B cell (primary cell): ENCODE measurements at places on chromosomes 6 and 20. TPM values are rescaled to one million over a fixed set of nuclear protein-coding genes. Genes with fewer than 3 reads are reported as not detected.
A peak's percentile ranks its signal among the peaks of the same experiment; 100 is the strongest.

- no peaks in the 10 kb centered on the region for H3K36me3 ChIP-seq
- H3K27ac ChIP-seq, result no peak within 1 kb of the TSS
- H3K27me3 ChIP-seq, result peaks cover 9% of the 10 kb centered on the region
- H3K4me3 ChIP-seq, result no peak within 1 kb of the TSS
Measured at GRCh38 chr6:29107758-29108157, at the start of gene OR2J3. Gene OR2J3, plus strand, starts transcription at chr6:29108058. Its CDS starts 3,833 bp downstream, at chr6:29111891.

DNA sequence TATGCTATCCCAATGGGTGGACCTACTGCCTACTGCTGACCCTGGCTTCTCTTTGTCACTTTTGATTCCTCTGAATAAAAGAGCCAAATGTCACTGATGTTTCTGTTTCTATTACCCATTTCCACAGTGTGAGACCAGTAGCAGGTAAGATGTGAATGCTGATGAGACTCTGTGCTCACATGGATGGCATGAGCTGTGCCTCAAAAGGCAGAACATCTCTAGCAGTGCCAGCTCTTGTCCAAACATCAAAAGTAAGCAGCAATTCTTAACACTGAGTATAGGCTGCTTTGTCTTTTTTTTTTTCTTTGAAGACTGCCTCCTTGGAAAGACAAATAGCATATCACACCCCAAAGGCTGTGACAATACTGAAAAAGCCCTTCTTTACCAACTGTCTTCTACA lies 459.2 kb upstream of the RUNX2 start:
- H3K27ac ChIP-seq, result no peak overlapping the region
- H3K4me1 ChIP-seq, result peaks cover 4% of the 10 kb centered on the region
- no peaks in the 10 kb centered on the region for H3K27me3 ChIP-seq

DNA sequence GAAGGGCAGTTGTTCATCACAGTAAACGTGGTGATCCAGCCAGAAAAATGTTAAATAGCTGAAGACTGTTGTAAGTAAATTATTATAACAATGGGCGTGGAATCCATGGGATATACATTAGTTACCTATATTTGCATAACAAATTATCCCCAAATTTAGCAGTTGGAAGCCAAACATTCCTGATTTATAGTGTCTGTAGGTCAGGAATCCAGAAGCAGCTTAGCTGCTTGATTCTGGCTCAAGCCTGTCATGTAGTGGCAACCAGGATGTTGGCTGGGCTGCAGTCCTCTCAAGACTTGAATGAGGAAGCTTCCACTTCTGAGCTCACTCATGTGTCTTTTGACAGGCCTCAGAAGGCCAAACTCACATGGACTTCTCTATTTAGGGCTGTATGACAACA lies 6.9 kb upstream of the ADGRB3 start:
- H3K36me3 ChIP-seq, result no peaks in the 10 kb centered on the region
- no peak overlapping the region for H3K4me3 ChIP-seq
- DNase-seq, result no peak
- no peaks in the 10 kb centered on the region for H3K4me1 ChIP-seq
- peaks cover 1% of the 10 kb centered on the region for H3K27me3 ChIP-seq
- no peak overlapping the region for H3K27ac ChIP-seq

- H3K4me1 ChIP-seq, result peaks cover 73% of the 10 kb centered on the region
- DNase-seq, result peak; percentile 54
- no peak overlapping the region for H3K4me3 ChIP-seq
- H3K36me3 ChIP-seq, result peaks cover 13% of the 10 kb centered on the region
- H3K27me3 ChIP-seq, result no peaks in the 10 kb centered on the region
Measured at GRCh38 chr6:31585491-31585890, 586 bp upstream of the LST1 start.

- no peak for DNase-seq
- no peak overlapping the region for H3K4me3 ChIP-seq
- H3K27me3 ChIP-seq, result peaks cover 2% of the 10 kb centered on the region
- H3K27ac ChIP-seq, result no peak overlapping the region
Measured at GRCh38 chr6:27785294-27785693, 126.9 kb downstream of the OR2B2 start.

GRCh38 chr6:133871131-133871530 lies 17.8 kb upstream of the TCF21 start:
- H3K27ac ChIP-seq, result no peak overlapping the region
- no peak for DNase-seq
- H3K27me3 ChIP-seq, result peaks cover 7% of the 10 kb centered on the region
- no peaks in the 10 kb centered on the region for H3K4me1 ChIP-seq

DNA sequence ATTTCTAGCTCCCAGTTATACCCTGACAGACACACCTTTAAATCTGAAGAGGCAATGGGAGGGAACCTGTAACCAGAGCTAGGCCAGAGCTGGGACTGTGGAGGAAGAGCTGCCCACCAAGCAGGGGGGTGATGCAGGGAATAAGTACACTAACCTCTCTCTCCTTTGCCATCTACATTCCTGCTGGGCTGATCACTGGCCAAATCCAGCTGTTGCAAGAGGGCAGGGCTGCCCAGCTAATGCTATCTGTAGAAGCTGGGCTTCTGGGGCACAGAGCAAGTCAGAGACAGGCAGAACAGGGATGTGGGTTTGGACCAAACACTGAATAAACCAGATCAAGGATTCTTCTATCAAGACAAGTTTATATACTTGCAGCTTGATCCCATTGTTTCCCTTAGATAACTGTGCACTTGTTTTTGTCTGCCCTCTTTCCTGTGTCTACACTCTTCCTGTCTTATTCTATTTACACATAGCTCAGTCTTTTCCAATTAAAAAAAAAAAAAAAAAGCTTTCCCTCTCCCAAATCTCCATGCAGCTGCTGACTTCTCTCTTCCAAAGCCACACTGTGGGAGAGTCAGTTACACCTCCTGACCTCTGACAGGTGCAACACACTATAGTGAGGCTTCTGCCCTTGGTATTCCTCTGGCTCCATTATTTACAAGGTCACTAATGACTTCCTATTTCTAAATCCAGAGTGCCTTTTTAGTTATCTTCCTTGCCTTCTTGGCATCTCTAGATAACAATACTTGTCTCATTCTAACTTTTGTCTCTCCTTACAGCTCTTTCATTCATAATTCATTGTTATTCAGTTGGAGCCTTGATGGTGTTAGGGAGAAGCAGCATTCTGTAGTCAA lies 43.7 kb downstream of the TRIM38 start:
- DNase-seq, result no peak
- H3K4me1 ChIP-seq, result no peaks in the 10 kb centered on the region
- H3K4me3 ChIP-seq, result no peak overlapping the region

DNA sequence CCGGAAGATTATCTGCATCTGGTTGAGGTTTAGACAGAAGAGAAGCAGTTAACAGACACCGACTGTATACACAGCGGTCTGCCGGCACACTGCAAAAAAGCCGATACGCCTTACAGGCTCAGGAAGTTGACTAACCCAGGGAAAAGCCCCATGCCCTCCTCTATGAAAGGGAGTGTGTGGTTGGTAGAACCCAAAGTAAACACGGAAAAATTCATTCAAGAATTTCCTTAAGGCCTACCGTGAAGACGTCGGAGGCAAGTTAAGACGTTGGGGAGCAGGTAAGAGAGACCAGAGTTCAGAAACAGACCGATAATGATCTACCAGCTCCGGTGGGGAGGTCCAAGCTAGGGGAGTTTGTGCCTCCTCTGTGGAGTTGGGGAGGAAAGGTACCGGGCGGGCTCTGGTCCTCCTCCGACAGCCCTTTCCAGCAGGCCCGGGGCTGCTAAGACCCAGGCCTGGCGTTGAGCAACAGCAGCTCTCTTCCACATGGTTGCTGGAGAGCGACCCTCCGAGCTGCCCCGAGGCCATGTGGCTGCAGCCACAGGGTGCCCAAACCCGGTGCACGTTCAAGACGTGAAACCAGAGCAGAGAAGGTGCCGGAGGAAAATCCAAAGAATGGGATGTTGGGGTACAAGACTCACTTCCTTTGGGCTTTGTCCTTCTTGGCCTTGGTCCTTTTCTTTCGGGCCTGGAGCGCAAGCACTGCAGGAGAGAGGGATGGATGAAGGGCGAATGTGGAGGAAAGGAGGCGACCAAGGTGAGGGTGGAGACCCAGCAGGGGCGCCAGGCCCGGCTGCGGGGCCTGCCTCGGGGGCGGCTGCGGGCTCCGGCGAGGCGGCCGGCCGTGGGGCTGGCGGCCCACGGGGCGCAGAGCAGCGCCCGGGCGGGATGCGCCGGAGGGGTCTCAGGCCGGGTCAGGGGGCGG lies 809 bp downstream of the SRPK1 start:
- peak overlapping the region; percentile 62 for H3K27ac ChIP-seq
- peak overlapping the region; percentile 82 for H3K4me3 ChIP-seq
- peaks cover 25% of the 10 kb centered on the region for H3K4me1 ChIP-seq
- no peaks in the 10 kb centered on the region for H3K27me3 ChIP-seq
- peak; percentile 58 for DNase-seq

DNA sequence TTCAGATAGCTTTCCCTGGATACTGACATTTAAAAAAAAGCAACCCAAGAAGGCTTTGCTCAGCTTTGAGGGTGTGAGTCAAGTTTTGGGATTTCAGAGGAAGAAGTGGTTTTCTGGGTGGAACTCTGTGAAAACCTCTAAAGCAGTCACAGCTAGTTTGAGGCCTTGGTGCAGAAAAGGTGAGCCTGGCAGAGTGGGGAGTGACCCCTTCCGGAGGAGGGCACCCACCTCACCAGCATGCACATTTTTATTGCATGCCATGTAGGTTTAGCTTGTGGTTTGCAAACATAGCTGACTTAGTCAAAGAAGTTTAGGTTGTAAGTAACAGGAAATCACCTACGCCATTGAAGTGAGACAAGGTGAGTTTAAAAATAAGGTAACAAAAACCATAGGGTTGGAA lies 146.8 kb upstream of the PMEPA1 start:
- no peak overlapping the region for H3K4me3 ChIP-seq
- no peaks in the 10 kb centered on the region for H3K4me1 ChIP-seq
- no peak overlapping the region for H3K27ac ChIP-seq
- no peaks in the 10 kb centered on the region for H3K36me3 ChIP-seq

GRCh38 chr20:31555203-31555775 lies 41.0 kb downstream of the HM13 start:
- H3K36me3 ChIP-seq, result peaks cover 41% of the 10 kb centered on the region
- H3K4me1 ChIP-seq, result no peaks in the 10 kb centered on the region
- H3K27ac ChIP-seq, result no peak overlapping the region
- no peak for DNase-seq

- peaks cover 10% of the 10 kb centered on the region for H3K36me3 ChIP-seq
- H3K4me1 ChIP-seq, result peaks cover 5% of the 10 kb centered on the region
- no peaks in the 10 kb centered on the region for H3K27me3 ChIP-seq
Measured at GRCh38 chr6:89321131-89321970, 6.3 kb upstream of the GABRR2 start.

XKR7 gene
- 0.05 and 0.10 TPM in 2 replicates for total RNA-seq

FOXQ1 gene
- not detected in 2 replicates for total RNA-seq

LGSN gene
- total RNA-seq, result not detected in 2 replicates

PDE10A gene
- total RNA-seq, result not detected in 2 replicates

MRPL14 gene
- 16.7 and 16.8 TPM in 2 replicates for total RNA-seq

EPHA7 gene
- total RNA-seq, result not detected in 2 replicates
